Renal cortex interstitium (tissue), 15 donors: ENCODE measurements at places on chromosomes 2 and 18. TPM values are rescaled to one million over a fixed set of nuclear protein-coding genes. Genes with fewer than 3 reads are reported as not detected.

GRCh38 chr2:134224005-134224404 lies 29.9 kb upstream of the MGAT5 start:
- DNase-seq, result no peak

The ACTR2 gene
- 175 TPM for polyA plus RNA-seq

DNA sequence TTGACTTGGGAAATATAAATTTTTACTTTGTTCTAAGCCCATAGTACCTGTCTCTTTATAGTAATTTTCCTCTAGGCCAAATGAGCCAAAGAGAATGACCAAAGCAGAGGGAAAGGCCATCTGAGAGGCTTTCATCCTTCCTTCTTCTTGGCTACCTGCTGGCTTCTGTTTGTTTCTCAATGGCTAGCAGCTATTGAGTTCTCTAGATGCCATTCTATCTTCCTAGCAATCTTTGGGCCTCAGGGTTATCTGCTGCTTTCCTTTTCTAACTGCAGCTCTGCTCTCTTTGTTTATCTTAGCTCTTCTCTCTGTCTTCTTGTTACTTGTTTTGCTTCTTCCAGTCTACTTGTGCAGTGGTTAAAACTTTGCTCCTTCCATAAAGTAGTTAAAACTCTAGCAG lies 601.1 kb upstream of the NRXN1 start:
- DNase-seq, result no peak

- no peak for DNase-seq
These were observed 29.6 kb downstream of the ADI1 start for GRCh38 chr2:3489764-3490115.
